ENCODE measurements at places on chromosomes 11 and 22.
A peak's percentile ranks its signal among the peaks of the same experiment; 100 is the strongest.

- no peak for DNase-seq
These were observed 23.3 kb downstream of the OSBP2 start for GRCh38 chr22:30717952-30718351.

DNA sequence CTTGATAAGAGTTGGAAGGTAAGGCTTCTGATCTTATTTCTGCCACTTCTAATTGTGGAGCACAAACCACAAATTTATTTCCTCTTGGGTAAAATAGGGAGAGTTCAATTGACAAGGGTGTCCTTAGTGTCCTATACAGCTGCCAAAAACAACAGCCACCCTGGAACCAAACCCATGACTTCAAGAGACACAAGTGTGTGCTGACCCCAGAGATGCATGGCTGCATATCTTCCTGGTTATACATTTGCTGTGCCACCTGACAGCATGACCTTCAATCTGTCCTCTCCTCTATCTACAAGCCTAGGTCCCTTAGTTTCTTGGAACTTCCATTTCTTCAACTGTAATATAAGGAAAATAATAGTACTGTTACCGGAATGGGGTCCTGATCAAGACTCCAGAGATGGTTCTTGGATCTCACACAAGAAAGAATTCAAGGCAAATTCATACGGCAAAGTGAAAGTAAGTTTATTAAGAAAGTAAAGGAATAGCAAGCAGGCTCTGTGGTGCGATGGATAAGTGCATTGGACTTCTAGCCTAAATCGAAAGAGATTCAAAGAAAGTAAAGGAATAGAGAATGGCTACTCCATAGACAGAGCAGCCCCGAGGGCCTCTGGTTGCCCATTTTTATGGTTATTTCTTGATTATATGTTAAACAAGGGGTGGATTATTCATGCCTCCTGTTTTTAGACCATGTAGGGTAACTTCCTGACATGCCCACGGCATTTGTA lies 15.5 kb upstream of the TMEM123 start:
- no peak for DNase-seq

- peak; percentile 40 for DNase-seq
These were observed 722 bp downstream of the IFITM10 start for GRCh38 chr11:1749395-1750351.

DNA sequence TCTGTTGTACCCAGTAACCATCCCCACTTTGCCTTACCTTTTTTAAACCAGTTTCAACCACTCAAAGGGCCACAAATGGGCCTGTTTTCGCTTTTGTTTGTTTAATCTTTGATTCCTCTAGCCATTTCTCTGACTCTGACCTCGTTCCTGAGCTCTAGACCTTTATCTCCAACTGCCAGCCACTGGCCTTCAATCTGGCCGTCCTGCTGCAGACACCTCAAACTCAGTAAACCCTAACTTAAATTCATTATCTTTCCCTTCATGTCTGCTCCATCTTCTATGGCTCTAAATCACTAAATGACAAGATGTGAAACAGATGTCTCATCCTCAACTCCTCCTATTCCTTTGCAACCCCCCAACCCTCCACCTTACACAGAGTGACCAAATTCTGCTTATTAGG lies 1.3 kb upstream of the GDPD4 start:
- no peak for DNase-seq

GRCh38 chr11:128772814-128773213 lies 78.9 kb downstream of the FLI1 start:
- DNase-seq, result no peak

DNA sequence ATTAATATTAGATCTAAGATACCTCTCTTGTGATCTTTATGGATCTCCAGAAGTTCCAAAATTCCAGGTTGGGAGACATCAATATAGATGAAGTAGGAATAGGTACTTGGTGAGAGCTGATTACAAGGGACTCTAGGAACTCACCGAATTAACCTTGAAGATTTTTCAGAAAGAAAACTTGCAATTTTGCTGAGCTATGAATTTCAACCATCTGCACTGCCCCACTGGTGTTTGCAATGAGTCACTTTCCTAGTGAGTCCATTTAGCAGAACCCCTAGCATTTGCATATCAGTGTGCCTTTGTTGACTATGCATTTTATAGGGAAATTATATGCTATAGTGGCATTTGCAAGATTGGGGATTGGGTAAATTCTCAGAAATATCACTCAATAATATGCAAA lies 122.0 kb downstream of the CTNND1 start:
- no peak for DNase-seq

- DNase-seq, result no peak
These were observed 27.0 kb downstream of the AP2A2 start for GRCh38 chr11:952406-953385.

GRCh38 chr11:110027627-110028371 lies 65.4 kb upstream of the ZC3H12C start:
- no peak for DNase-seq

All from fibroblast of skin of left quadriceps (primary cell).